Stimulated activated CD4-positive, alpha-beta T cell treated with anti-CD3 and anti-CD28 coated beads, Interleukin-1b, Interleukin-23, amount 100 ng/mL, for 1 hour (primary cell): ENCODE measurements at places on chromosomes 12 and 14.

- no peak for DNase-seq
These were observed 52.5 kb downstream of the KIAA0586 start for GRCh38 chr14:58479975-58480374.

DNA sequence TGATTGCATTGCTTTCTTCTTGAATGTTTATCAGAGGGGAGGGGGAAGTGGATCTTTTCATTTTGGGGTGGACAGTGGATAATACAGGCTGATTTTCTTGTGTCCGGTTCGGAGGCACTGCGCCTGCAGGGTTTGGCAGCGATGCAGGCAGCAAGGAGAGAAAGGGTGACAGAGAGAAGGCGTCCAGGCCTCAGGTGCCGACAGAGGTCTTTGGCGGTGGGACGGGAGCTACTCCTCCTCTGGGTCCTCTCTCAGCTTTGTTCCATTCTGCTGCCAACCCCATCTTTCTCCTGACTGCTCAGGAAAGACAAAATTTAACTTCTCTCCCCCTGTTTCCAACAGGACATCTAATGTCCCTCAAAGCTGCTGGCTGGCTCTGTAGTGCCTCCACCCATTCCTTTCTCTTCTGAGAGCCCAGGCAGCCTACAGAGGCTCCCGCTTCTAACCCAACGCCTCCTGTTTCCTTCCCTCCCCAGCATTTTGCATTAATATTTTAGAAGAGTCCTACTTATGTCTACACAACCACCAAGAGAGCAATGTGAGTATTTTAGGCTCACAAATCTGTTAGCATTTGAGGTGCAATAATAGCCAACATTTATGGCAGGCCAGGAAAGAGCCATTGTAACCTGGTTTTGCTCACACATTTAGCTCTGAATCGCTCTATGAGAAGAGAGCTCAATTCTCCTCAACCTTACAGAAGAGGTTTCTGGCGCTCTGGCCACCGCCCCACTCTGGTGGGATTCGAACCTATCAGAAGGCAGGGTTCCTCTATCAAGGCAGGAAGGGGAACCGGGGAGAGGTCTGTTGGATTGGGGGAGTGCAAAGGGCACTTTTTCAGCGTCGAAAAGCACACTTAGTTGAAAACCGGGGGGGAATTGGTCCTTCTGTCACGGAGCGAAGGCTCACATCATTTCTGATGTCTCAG, 7.1 kb upstream of the TBX5 start:
- no peak for DNase-seq

DNA sequence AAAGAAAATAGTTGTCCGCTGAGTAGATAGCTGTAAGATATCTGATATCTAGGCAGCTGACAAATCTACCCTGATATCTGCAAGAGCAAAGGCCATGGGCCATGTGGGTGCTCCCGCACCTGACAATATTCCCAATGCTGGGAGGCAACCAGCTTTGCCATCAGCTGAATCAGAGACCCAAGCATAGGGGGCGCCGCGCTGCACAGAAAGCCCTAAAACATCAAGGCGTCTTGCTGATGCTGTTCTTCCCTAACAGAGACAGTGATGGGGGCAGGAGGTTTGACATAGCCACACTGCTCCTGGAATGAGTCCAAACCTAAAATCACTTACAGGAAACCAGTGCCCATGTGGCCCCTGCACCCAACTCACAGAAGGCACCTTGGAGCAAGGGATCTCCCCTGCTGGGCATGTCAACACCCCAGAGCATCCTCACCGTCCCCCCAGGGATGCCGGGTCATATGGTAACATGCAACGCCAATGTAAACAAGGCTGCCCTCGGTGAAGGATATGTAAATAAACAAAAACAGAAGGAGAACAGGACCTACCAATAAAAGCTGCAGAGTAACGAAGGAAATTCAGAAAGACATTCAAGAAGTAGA, 199.5 kb downstream of the TMEM132D start:
- DNase-seq, result no peak

- no peak for DNase-seq
These were observed 66.6 kb downstream of the CLMN start for GRCh38 chr14:95253039-95253630.

- no peak for DNase-seq
These were observed 69.7 kb upstream of the SLC38A2 start for GRCh38 chr12:46442239-46442638.

DNA sequence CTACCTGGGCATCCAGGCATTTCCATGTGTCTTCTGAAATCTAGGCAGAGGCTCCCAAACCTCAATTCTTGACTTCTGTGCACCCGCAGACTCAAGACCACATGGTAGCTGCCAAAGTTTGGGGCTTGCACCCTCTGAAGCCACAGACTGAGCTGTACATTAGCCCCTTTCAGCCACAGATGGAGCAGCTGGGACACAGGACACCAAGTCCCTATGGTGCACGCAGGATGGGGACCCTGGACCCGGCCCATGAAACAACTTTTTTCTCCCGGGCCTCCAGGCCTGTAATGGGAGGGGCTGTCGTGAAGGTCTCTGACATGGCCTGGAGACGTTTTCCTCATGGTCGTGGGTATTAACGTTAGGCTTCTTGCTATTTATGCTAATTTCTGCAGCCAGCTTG, 330.0 kb downstream of the RERGL start:
- no peak for DNase-seq

DNA sequence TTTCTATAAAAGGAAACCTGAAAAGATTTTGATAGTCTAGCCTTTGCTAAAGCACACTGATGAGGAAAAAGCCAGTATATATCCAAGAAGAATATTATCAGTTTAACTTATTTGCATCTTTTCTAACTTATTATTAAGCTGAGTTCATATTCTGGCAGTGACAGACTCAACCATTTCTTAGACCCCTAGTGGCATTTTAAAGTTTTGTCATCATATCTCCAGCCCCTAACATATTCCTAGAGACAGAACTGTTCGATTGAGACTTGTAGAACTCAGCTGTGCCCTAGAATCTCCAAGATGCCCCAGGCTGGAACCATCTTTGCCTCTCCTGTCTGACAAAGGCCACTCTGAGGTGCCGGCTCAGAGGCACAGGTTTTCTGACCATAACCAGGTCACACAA, 365.6 kb downstream of the NELL2 start:
- DNase-seq, result no peak

DNA sequence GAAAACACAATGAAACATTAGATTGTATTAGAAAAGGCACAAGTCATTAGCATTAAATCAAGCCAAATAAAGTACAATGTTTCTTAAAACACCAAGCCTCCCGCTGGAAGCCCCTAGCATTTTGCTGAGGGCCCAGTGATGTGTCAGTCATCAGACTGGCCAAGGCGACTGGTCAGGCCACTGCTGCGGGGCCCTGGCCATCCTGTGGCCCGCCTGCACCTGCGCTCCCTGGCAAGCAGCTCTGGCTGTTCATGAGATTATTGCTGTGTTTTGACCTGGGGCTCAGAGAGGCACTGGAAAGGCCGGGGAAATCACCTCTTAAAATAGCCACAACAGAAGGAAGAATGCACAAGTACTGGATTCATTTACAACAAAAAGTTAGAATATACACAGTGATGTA, 24.2 kb upstream of the AMN start:
- no peak for DNase-seq
